Activated T-helper 1 cell treated with anti-CD3 and anti-CD28 coated beads, Interleukin-12 subunit alpha, Interleukin-12 subunit beta, Interleukin-2, Interleukin-4 antibody, amounts not matched to agents 30 ng/mL and 10 ng/mL and 1 ng/mL, durations not matched to agents 14 hours and 24 hours and 36 hours (primary cell): ENCODE measurements at places on chromosomes 2 and 18.

- H3K27ac ChIP-seq, result no peak overlapping the region
- peaks cover 1% of the 10 kb centered on the region for H3K27me3 ChIP-seq
- no peak overlapping the region for H3K4me3 ChIP-seq
- DNase-seq, result no peak
These were observed 212.2 kb upstream of the THUMPD2 start for GRCh38 chr2:39991298-39991697.

DNA sequence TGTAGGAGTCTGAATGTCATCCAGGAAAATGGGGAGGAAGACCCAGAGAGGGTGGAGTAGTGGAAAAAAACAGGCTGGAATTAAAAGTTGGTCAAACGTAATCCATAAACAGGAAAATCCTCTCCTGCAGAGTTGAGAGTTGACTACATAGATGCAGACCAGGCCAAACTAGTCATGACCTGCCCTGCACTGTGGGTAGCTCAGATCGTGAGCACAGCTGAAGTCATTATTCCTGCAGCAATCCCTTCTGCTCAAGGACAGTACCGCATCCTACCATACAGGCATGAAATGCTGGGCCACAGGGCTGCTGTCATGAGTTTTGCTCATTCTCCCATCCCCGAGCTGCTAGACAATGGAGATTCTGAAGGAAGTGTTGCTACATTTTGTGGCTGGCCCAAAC is 352.2 kb downstream of the EN1 start:
- H3K27me3 ChIP-seq, result no peaks in the 10 kb centered on the region
- no peak overlapping the region for H3K27ac ChIP-seq
- H3K36me3 ChIP-seq, result no peaks in the 10 kb centered on the region

GRCh38 chr18:24913507-24914170 is 438.3 kb downstream of the ZNF521 start:
- DNase-seq, result no peak
- no peaks in the 10 kb centered on the region for H3K36me3 ChIP-seq
- no peak overlapping the region for H3K27ac ChIP-seq

GRCh38 chr18:40108596-40108995 is 1846.4 kb upstream of the PIK3C3 start:
- H3K27me3 ChIP-seq, result no peaks in the 10 kb centered on the region
- H3K27ac ChIP-seq, result no peak overlapping the region
- no peaks in the 10 kb centered on the region for H3K36me3 ChIP-seq
- no peak overlapping the region for H3K4me3 ChIP-seq
- no peaks in the 10 kb centered on the region for H3K4me1 ChIP-seq

GRCh38 chr18:25256439-25256838 is 95.5 kb downstream of the ZNF521 start:
- H3K4me1 ChIP-seq, result no peaks in the 10 kb centered on the region
- H3K27ac ChIP-seq, result no peak overlapping the region
- DNase-seq, result no peak
- H3K4me3 ChIP-seq, result no peak overlapping the region
- no peaks in the 10 kb centered on the region for H3K36me3 ChIP-seq

DNA sequence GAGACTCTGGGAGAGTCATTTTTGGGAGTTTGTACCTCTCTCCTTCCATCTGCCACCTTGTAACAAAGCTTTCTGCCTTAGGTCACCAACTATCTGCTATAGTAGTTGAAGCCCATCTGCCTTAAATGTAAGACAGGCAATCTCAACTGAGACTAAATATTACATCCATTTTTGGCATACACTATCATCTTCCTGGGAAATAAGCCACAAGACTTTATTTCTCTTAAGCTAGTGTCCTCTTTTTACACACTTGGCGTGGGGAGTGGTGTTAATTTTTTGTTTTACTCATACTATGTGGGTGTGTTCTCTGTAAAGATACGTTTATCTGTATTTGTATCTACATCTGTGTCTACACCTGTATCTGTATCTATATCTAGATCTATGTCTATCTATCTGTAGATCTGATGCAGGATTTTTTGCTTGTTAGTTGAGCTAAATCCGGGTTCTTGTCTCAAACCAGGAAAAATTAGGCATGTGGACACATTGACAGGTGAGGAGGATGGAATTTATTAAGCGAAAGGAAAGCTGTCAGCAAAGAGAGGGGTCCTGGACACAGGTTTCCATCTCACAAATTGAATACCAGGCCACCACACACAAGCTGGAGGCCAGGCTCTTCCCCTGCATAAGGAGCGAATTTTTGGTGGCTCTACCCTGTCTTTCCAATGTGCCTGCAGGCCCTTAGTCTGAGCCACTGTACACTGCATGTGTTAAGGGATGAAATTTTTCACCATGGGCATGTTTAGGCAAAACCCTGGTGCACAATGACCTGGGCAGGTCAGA is 64.8 kb upstream of the RND3 start:
- H3K4me3 ChIP-seq, result no peak overlapping the region
- DNase-seq, result no peak
- H3K4me1 ChIP-seq, result no peaks in the 10 kb centered on the region
- H3K27ac ChIP-seq, result no peak overlapping the region
- H3K36me3 ChIP-seq, result no peaks in the 10 kb centered on the region

DNA sequence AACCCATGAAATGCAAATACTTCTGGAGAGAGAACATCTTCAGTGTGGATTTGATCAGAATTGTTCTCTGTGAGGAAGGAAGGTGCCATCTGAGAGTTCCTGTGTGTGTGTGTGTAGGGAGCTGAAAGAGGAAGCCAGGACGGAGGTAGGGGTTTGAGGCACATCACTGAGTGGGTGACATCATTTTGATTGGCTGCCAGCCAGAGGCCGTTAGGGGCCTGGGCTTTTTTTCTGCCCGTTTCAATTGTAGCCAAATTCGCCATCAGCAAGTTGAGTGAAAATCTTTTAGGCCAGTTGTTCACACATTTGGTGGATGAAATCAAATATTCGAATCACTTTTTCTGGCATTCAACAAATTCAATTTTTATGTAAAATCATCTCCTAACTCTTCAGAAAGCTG is 48.9 kb downstream of the TSN start:
- no peaks in the 10 kb centered on the region for H3K4me1 ChIP-seq
- DNase-seq, result no peak
- no peak overlapping the region for H3K27ac ChIP-seq

GRCh38 chr2:197258580-197258979 is 52.0 kb downstream of the ANKRD44 start:
- DNase-seq, result no peak
- H3K4me1 ChIP-seq, result peaks cover 88% of the 10 kb centered on the region
- peak overlapping the region; percentile 84 for H3K27ac ChIP-seq
- no peaks in the 10 kb centered on the region for H3K27me3 ChIP-seq

DNA sequence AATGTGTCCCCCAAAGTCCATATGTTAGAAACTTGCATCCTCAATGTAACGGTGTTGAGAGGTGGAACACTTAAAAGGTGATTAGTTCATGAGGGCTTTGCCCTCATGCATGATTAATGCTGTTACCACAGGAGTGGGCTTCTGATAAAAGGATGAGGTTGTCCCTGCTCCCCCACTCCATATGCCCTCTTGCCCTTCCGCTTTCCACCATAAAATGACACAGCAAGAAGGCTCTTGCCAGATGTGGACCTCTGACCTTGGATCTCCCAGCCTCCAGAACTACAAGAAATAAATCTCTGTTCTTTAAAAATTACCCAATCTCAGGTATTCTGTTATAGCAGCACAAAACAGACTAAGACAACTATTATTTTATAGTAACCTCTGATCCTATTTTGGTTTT is 412.1 kb downstream of the NBAS start:
- peaks cover under 1% of the 10 kb centered on the region for H3K27me3 ChIP-seq
- no peaks in the 10 kb centered on the region for H3K4me1 ChIP-seq
- no peak for DNase-seq
- peaks cover 1% of the 10 kb centered on the region for H3K36me3 ChIP-seq
- H3K27ac ChIP-seq, result no peak overlapping the region

DNA sequence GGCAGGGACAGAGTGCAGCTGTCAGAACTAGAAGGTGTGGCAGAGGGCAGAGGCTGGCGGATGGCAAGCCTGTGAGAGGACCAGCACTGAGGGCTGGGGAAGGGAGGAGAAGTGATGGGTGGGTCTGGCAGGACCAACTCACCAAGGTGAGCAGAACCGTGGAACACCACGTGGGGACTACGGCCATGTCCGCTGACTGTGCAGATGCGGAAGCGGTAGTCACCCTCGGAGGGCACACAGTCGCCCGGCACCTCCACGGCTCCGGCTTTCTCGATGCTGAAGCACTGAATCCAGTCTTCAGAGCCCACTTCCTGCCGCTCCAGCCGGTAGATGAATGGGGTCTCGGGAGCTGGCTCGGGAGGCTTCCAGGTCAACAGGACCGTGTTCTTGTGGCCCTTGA is 4.2 kb downstream of the OBSL1 start:
- no peak overlapping the region for H3K27ac ChIP-seq
- peaks cover 29% of the 10 kb centered on the region for H3K27me3 ChIP-seq
- H3K4me3 ChIP-seq, result no peak overlapping the region
- no peaks in the 10 kb centered on the region for H3K4me1 ChIP-seq
- DNase-seq, result no peak
- no peaks in the 10 kb centered on the region for H3K36me3 ChIP-seq

DNA sequence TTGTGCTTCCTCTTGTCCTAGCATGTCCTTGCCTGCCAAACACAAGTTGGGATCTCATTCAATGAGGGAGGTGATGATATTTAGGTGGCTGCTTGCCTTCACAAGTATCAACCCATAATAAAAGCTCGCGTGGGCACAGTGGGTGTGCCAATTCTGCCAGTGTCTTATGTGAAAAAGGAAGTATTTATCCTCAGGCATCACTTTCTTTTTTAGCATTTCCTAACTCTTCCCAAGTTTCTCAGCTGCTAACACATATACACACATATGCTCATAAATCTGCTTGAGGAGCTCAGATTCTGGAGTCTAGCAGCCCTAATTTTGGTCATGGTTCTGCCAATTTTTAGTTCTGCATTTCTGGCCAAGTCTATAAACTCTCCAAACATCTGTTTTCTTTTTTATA is 319.5 kb upstream of the HNMT start:
- H3K27me3 ChIP-seq, result no peaks in the 10 kb centered on the region
- no peak overlapping the region for H3K4me3 ChIP-seq
- H3K36me3 ChIP-seq, result no peaks in the 10 kb centered on the region
- H3K27ac ChIP-seq, result no peak overlapping the region
- no peak for DNase-seq
- H3K4me1 ChIP-seq, result no peaks in the 10 kb centered on the region

- H3K27ac ChIP-seq, result no peak overlapping the region
- H3K4me3 ChIP-seq, result no peak overlapping the region
- no peak for DNase-seq
- no peaks in the 10 kb centered on the region for H3K4me1 ChIP-seq
These were observed 30.0 kb upstream of the KLHL14 start for GRCh38 chr18:32802591-32803451.

DNA sequence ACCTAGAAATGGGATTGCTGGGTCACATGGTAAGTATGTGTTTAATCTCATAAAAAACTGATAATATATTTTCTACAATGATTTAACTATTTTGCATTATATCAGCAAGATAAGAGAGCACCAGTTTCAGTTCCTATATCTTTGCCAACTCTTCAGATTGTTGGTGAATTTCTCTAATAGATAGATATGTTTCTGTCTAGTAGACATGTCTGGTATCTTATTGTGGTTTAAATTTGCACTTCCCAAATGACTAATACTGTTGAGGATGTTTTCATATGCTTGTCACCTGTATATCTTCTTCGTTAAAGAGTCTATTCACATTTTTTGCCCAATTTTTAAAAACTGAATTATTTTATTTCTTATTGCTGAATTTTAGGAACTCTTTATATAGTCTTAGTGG is 113.8 kb upstream of the UXS1 start:
- no peaks in the 10 kb centered on the region for H3K4me1 ChIP-seq
- H3K4me3 ChIP-seq, result no peak overlapping the region
- DNase-seq, result no peak
- no peaks in the 10 kb centered on the region for H3K36me3 ChIP-seq
- H3K27ac ChIP-seq, result no peak overlapping the region

- H3K4me1 ChIP-seq, result peaks cover 59% of the 10 kb centered on the region
- DNase-seq, result no peak
- no peak overlapping the region for H3K27ac ChIP-seq
- no peak overlapping the region for H3K4me3 ChIP-seq
These were observed 7.5 kb downstream of the PUM2 start for GRCh38 chr2:20343128-20343527.

- H3K27ac ChIP-seq, result no peak overlapping the region
- H3K4me1 ChIP-seq, result peaks cover 23% of the 10 kb centered on the region
- H3K27me3 ChIP-seq, result peaks cover 23% of the 10 kb centered on the region
- H3K36me3 ChIP-seq, result no peaks in the 10 kb centered on the region
These were observed 123.5 kb downstream of the LAMA3 start for GRCh38 chr18:23812546-23813440.

DNA sequence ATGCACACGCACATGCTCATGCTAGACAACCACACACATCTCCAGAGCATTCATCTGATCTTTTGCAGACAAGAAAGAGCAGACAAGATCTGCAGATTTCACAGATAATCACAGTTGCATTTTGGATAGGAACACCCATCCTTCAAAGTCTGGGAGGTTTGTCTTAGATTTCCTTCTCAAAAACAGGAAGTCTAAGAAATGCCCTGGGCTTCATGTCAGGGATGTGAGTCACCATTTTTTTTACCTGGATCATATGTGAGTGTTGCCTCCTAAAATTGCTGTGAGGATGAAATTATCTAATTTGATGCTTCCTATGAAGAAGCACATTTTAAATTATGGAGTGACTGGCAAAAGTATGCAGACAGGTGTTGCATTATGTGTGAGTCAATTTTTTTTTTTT is 46.1 kb downstream of the SRD5A2 start:
- DNase-seq, result no peak
- H3K27ac ChIP-seq, result no peak overlapping the region
- no peaks in the 10 kb centered on the region for H3K4me1 ChIP-seq
- no peak overlapping the region for H3K4me3 ChIP-seq

- H3K27ac ChIP-seq, result no peak overlapping the region
- H3K36me3 ChIP-seq, result no peaks in the 10 kb centered on the region
- H3K4me1 ChIP-seq, result no peaks in the 10 kb centered on the region
- no peak for DNase-seq
- H3K4me3 ChIP-seq, result no peak overlapping the region
- peaks cover 25% of the 10 kb centered on the region for H3K27me3 ChIP-seq
These were observed 52.7 kb upstream of the LDLRAD4 start for GRCh38 chr18:13165636-13166423.

- no peaks in the 10 kb centered on the region for H3K36me3 ChIP-seq
- peaks cover 48% of the 10 kb centered on the region for H3K4me1 ChIP-seq
- peaks cover 6% of the 10 kb centered on the region for H3K27me3 ChIP-seq
- DNase-seq, result peak; percentile 96
- H3K4me3 ChIP-seq, result peak within 1 kb of the TSS; percentile 94
- peak within 1 kb of the TSS; percentile 84 for H3K27ac ChIP-seq
These were observed at the start of gene CEP68 for GRCh38 chr2:65056215-65057053. CEP68 (plus strand) TSS chr2:65056416; CDS start chr2:65069445, 13,029 bp downstream.

- H3K36me3 ChIP-seq, result no peaks in the 10 kb centered on the region
- no peaks in the 10 kb centered on the region for H3K27me3 ChIP-seq
- no peak overlapping the region for H3K4me3 ChIP-seq
- H3K27ac ChIP-seq, result no peak overlapping the region
- DNase-seq, result no peak
These were observed 105.0 kb downstream of the PTH2R start for GRCh38 chr2:208511573-208511972.
